ENCODE measurements at places on chromosomes 11 and 22. TPM values are rescaled to one million over a fixed set of nuclear protein-coding genes. Genes with fewer than 3 reads are reported as not detected.

MOB2 gene
- 38.3 TPM for total RNA-seq

CDHR5 gene
- 0.04 TPM for total RNA-seq

DMC1 gene
- total RNA-seq, result 5.4 TPM

GRAP2 gene
- total RNA-seq, result not detected

NDUFA6 gene
- 66.9 TPM for total RNA-seq

GLYAT gene
- total RNA-seq, result not detected

CDON gene
- total RNA-seq, result 3.6 TPM

MYEOV gene
- total RNA-seq, result 97.8 TPM

Measured in A549 treated with ZK216348 at 1 μM for 4 hours (cell line).